ENCODE measurements at places on chromosomes 12 and 14.

- DNase-seq = no peak
- no peaks in the 10 kb centered on the region for H3K27me3 ChIP-seq
- no peak overlapping the region for H3K4me3 ChIP-seq
- H3K36me3 ChIP-seq = no peaks in the 10 kb centered on the region
- H3K4me1 ChIP-seq = peaks cover 34% of the 10 kb centered on the region
- no peak overlapping the region for H3K27ac ChIP-seq
Observed at GRCh38 chr14:83419420-83419819, 1885.8 kb upstream of the SEL1L start.

DNA sequence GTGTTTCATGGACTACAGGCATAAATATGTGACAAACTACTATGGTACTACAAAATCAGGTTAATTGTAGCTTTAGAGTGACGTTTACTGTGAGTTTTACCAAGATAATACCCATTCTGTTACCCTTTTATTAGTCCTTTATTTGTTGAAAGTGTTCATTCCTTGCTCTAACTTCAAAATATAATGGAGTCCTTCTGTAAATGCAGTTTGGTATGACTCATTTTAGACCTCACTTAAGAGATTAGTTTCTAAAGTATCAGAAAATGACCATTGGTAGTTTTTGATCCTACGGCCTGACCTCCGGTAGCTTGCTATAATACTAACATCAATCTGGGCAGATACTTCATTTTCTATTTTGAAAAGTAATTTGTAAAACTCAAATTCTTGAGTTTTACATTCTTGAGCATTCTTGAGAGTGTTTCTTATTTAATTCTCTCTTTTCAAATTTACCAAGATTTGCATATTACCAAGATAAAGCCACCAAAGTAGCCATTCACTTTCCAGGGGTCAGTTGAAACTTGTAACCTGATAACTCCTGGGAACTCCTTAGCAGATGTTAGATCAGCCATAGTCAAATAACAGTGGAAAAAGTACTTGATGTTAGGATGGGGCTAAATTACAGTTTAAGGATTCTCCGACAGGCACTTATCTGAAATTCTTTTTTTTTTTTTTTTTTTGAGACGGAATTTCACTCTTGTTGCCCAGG is 4.2 kb downstream of the HSPA2 start:
- peaks cover 16% of the 10 kb centered on the region for H3K4me1 ChIP-seq
- H3K4me3 ChIP-seq = no peak overlapping the region
- H3K27ac ChIP-seq = no peak overlapping the region
- H3K27me3 ChIP-seq = no peaks in the 10 kb centered on the region
- DNase-seq = no peak

GRCh38 chr14:99875836-99876235 is 82.6 kb downstream of the EML1 start:
- no peaks in the 10 kb centered on the region for H3K27me3 ChIP-seq
- H3K27ac ChIP-seq = no peak overlapping the region
- DNase-seq = no peak
- H3K36me3 ChIP-seq = peaks cover 4% of the 10 kb centered on the region
- no peak overlapping the region for H3K4me3 ChIP-seq
- peaks cover 33% of the 10 kb centered on the region for H3K4me1 ChIP-seq

GRCh38 chr14:28130610-28131284 is 635.8 kb upstream of the FOXG1 start:
- no peak overlapping the region for H3K4me3 ChIP-seq
- no peak overlapping the region for H3K27ac ChIP-seq
- H3K36me3 ChIP-seq = no peaks in the 10 kb centered on the region
- no peaks in the 10 kb centered on the region for H3K4me1 ChIP-seq
- no peak for DNase-seq
- no peaks in the 10 kb centered on the region for H3K27me3 ChIP-seq

GRCh38 chr14:77275601-77276017 is 4.6 kb upstream of the NGB start:
- no peak overlapping the region for H3K27ac ChIP-seq
- H3K27me3 ChIP-seq = peaks cover 16% of the 10 kb centered on the region
- peaks cover 4% of the 10 kb centered on the region for H3K4me1 ChIP-seq
- no peak overlapping the region for H3K4me3 ChIP-seq
- DNase-seq = no peak

GRCh38 chr14:75579338-75579864 is 981 bp downstream of the FLVCR2 start:
- H3K4me3 ChIP-seq = peak overlapping the region; percentile 76
- H3K27me3 ChIP-seq = peaks cover 11% of the 10 kb centered on the region
- peaks cover 2% of the 10 kb centered on the region for H3K36me3 ChIP-seq
- peaks cover 22% of the 10 kb centered on the region for H3K4me1 ChIP-seq

DNA sequence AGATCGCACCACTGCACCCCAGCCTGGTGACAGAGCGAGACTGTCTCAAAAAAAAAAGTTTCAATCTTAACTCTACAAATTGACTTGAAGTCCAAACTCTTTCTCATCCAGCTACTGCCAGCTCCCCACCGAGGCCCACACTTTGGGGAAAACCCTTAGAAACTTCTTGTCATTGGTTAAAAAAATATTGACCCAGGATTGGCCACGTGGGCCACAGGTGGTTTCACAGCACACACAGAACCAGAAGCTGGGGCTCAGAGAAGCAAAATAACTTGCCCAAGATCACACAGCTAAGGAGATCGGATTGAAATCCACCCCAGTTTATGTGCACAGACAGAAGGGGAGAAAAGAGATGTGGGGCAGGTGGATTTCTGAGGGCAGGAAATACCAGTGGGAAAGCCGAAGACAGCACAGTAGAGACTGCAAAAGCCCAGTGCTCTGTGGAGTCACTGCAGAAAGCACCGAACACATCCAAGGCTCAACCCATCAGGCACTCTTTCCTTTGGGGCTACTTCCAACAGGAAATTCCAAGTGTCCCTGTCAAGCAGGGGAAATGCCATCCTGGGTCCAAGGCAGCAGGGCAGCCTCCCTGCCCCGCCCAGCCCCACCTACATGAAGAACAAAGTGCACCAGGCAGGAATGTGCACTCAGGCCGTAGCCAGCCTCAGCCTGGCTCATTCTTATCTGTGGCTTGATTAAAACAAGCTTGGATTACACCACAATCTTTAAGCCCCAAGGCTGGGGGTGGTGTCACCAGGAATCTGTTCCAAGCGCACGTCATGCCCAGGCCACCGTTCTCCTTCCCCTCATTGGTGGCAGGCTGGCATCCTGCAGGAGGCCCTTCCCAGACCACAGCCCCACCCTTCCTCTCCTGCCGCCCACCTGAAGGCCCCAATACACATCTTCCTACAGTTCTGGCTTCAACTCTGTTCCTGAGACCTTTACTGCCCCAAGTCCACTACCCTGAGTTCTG is 72.5 kb downstream of the ITPK1 start:
- no peak for DNase-seq
- H3K27me3 ChIP-seq = no peaks in the 10 kb centered on the region
- peaks cover 69% of the 10 kb centered on the region for H3K4me1 ChIP-seq
- peaks cover 1% of the 10 kb centered on the region for H3K36me3 ChIP-seq
- no peak overlapping the region for H3K4me3 ChIP-seq

DNA sequence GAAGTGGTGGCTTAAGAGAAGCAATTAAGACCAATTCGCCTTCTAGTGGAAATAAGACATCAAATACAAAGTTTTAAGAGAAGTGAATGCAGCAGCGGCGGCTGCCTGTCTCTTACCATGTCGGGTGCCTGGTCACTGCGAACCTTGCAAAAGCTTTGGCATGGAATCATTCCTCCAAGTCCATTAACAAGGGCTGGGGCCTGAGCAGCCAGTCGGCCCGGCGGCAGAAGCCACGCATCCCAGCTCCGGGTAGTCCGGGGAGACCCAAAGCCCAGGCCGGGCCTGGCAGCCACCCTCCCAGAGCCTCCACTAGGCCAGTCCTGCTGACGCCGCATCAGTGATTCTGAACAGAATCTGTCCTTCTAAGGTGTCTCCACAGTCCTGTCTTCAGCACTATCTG is 321.0 kb downstream of the TMEM121 start:
- no peaks in the 10 kb centered on the region for H3K4me1 ChIP-seq
- no peaks in the 10 kb centered on the region for H3K27me3 ChIP-seq
- H3K4me3 ChIP-seq = no peak overlapping the region

DNA sequence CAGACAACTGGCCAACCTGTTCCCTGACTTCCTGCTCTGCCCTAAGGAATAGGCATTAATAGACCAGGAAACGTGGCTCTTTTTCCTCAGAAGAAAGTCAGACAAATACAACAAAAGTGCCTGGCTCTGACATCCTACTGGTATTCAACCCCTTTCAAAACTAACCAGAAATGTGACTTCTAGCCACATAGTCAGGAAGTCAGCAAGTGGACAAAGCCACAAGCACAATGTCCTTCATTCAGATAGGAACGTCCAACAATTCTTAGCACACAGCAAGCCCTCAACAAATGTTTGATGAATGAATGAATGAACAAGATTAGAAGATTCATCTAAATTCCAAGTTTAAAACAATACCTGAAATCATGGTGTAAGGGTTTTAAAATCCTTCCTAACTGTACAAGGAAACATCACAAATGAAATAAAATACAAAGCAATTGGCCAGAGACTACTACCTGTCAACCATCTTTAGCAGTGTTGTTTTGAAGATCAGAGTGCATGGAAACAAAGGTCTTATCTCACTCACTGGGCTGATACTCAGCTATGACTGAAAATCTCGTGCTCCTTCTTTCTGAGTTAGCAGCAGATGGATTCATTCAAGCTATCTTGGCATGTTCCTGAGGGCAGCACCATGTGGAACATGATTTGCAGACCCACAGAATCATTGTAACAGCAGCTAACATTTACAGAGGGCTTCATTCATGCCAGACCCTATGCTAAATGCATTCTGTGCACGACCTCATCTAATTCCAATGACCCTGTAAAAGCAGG is 16.5 kb downstream of the APPL2 start:
- H3K4me3 ChIP-seq = no peak overlapping the region
- peak overlapping the region; percentile 36 for H3K27ac ChIP-seq
- H3K27me3 ChIP-seq = no peaks in the 10 kb centered on the region
- peaks cover 40% of the 10 kb centered on the region for H3K36me3 ChIP-seq
- H3K4me1 ChIP-seq = peaks cover 65% of the 10 kb centered on the region

- H3K27me3 ChIP-seq = peaks cover 62% of the 10 kb centered on the region
- no peak overlapping the region for H3K4me3 ChIP-seq
- H3K36me3 ChIP-seq = no peaks in the 10 kb centered on the region
Observed at GRCh38 chr12:114415525-114415868, 9.6 kb upstream of the TBX5 start.

DNA sequence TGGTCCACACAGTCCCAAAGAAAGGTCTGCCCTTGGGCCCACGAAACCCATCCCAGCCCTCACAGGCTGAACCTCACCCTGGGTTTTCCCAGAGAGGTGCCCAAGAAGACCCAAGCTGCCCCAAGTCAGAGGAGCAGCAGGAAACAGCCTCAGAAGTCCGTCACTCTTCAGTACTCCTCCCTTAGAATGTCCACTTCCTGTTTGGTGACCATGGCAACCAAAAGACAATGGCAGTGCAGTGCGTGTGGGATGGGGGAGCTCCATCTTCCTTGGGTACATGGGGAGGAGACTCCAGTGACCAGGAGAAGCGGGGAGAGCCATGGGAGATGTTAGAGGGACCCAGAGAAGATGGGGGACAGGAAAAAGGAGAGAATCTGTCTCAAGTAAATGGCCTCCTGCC is 11.3 kb downstream of the SELPLG start:
- H3K36me3 ChIP-seq = no peaks in the 10 kb centered on the region
- H3K27ac ChIP-seq = no peak overlapping the region
- H3K4me1 ChIP-seq = peaks cover 18% of the 10 kb centered on the region
- no peak overlapping the region for H3K4me3 ChIP-seq
- no peaks in the 10 kb centered on the region for H3K27me3 ChIP-seq

- H3K4me1 ChIP-seq = no peaks in the 10 kb centered on the region
- H3K4me3 ChIP-seq = no peak overlapping the region
- H3K27me3 ChIP-seq = peaks cover 6% of the 10 kb centered on the region
- DNase-seq = no peak
Observed at GRCh38 chr12:63387771-63388170, 236.8 kb upstream of the AVPR1A start.

DNA sequence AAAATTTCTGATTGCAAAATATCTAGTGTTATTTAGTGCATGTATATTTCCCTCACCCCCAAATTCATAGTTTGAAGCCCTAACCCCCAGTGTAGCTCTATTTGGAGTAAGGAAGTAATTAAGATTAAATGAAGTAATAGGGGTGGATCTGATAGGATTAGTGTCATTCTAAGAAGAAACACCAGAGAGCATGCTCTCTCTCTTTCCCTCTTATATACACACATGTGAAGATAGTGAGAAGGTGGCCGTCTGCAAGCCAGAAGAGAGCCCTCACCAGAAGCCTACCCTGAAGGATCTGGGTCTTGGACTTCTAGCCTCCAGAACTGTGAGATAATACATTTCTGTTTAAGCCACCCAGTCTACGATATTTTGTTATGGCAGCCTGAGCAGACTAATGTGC is 120.3 kb downstream of the TMEM30B start:
- peaks cover 29% of the 10 kb centered on the region for H3K4me1 ChIP-seq
- H3K27ac ChIP-seq = no peak overlapping the region
- no peak overlapping the region for H3K4me3 ChIP-seq
- no peak for DNase-seq
- H3K27me3 ChIP-seq = no peaks in the 10 kb centered on the region
- peaks cover 8% of the 10 kb centered on the region for H3K36me3 ChIP-seq

DNA sequence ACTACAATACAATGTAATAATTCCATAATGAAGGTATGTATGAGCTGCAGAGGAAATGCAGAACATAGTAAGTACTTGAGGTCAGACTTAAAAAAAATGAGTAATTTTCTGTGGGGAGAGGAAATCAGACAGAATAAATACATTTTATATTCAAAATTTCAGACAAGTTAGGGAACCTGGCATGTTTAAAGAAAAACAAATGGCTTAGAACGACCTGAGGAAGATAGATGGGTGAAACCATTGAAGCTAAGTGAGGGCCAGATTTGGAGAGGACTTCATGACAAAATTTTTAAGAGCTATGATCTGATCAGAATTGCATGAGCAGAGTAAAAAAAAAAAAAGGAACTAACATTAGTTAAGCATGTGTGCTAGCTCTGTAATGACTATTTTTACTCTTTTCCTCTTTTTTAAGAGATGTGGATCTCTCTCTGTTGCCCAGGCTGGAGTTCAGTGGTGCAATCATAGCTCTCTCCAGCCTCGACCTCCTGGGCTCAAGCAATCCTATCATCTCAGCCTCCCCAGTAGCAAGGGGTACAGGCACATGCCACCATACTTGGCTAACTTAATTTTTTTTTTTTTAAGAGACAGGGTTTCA is 157.6 kb upstream of the PDE3A start:
- no peak overlapping the region for H3K27ac ChIP-seq
- H3K36me3 ChIP-seq = no peaks in the 10 kb centered on the region

GRCh38 chr12:6825398-6826124 is 2.6 kb upstream of the P3H3 start:
- H3K36me3 ChIP-seq = no peaks in the 10 kb centered on the region
- peak overlapping the region; percentile 44 for H3K4me3 ChIP-seq
- DNase-seq = no peak
- no peaks in the 10 kb centered on the region for H3K27me3 ChIP-seq

- peaks cover 18% of the 10 kb centered on the region for H3K4me1 ChIP-seq
- no peaks in the 10 kb centered on the region for H3K36me3 ChIP-seq
- H3K27ac ChIP-seq = peak overlapping the region; percentile 74
- no peak for DNase-seq
- peak overlapping the region; percentile 96 for H3K4me3 ChIP-seq
Observed at GRCh38 chr12:8027856-8028255, 4.7 kb upstream of the FOXJ2 start.
